Placental epithelial cell (primary cell): ENCODE measurements at places on chromosomes 13 and 19. TPM values are rescaled to one million over a fixed set of nuclear protein-coding genes. Genes with fewer than 3 reads are reported as not detected.

PSG3 gene
- total RNA-seq: 0.11 TPM in 1 of 2 replicates, not detected in the other

DIAPH3 gene
- total RNA-seq: 20.8 and 28.3 TPM in 2 replicates

NXNL1 gene
- total RNA-seq: not detected in 2 replicates

SLAIN1 gene
- total RNA-seq: not detected in 2 replicates

DAND5 gene
- total RNA-seq: 0.11 TPM in 1 of 2 replicates, not detected in the other

SPRY2 gene
- total RNA-seq: 3.5 and 5.1 TPM in 2 replicates

DNAAF3 gene
- 0.76 TPM in 1 of 2 replicates, not detected in the other for total RNA-seq

CERS1 gene
- not detected in 2 replicates for total RNA-seq

KIR3DL2 gene
- under 0.01 TPM in 1 of 2 replicates, not detected in the other for total RNA-seq

SPTBN4 gene
- under 0.01 and 1.5 TPM in 2 replicates for total RNA-seq

RGL3 gene
- 2.4 TPM in 1 of 2 replicates, not detected in the other for total RNA-seq

PEAK3 gene
- total RNA-seq: under 0.01 TPM in 1 of 2 replicates, not detected in the other

ZNF416 gene
- total RNA-seq: 7.5 and 8.0 TPM in 2 replicates

CAPN12 gene
- total RNA-seq: 3.0 and 4.3 TPM in 2 replicates

LSM14A gene
- total RNA-seq: 91.0 and 105 TPM in 2 replicates

ILF3 gene
- 92.7 and 115 TPM in 2 replicates for total RNA-seq

FXYD7 gene
- total RNA-seq: not detected in 2 replicates

POP4 gene
- total RNA-seq: 42.0 and 62.1 TPM in 2 replicates

ZNF763 gene
- total RNA-seq: 2.7 and 3.5 TPM in 2 replicates

NLRP5 gene
- total RNA-seq: not detected in 2 replicates
